Mucosa of descending colon (tissue), 3 donors: ENCODE measurements at places on chromosomes 3 and 15. TPM values are rescaled to one million over a fixed set of nuclear protein-coding genes. Genes with fewer than 3 reads are reported as not detected.

DNA sequence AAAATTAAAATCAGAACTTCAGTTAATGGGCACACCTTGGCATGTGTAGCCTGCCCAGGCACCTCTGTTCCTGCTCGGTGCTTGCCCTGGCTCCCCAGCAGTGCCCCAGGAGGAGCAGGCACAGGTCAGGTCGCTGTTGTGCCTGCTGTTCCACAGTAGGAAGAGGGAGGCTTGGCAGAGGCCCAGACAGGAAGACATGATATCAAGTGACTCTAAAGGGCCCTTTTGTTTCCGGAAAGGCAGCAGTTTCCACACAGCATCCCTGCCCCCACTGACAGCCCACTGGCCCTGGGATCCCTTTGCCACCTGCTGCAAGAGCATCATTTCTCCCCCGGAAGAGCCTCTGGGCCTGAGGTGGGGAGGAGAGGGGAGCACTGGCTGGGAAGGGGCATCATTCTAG is 40.5 kb upstream of the HES1 start:
- DNase-seq, result peak; percentile 75

DNA sequence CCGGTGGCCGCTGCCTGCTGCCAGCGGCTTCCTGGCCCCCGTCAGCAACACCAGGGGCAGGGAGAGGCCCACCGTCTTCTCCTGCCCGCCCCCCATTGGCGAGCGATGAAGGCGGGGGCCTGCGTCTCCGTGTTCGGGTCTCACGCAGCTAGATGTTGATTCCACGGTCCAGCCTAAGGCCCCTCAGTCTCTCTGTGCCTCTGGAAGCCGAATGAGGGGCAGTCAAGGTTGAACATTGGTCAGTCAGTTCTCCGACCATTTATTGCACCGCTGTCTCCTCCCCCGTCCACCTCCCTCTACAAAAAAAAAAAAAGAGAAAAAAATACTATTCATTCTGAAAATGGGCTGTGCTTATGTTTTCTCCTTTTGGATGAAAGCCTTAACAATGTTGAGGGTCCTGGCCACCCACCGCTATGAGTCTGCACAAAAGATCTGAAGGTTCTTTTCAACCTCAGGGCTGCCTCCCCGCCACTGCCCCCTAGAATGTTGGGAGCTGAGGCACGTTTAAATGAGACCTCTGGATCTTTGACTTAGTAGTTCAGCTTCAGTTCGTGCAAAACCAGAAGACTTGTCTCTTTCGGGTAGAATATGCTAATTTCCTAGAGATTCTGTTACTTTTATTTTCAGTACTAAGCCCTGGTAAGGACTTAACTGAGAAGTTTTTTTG is 736 bp downstream of the IREB2 start:
- DNase-seq, result peak; percentile 50

DNA sequence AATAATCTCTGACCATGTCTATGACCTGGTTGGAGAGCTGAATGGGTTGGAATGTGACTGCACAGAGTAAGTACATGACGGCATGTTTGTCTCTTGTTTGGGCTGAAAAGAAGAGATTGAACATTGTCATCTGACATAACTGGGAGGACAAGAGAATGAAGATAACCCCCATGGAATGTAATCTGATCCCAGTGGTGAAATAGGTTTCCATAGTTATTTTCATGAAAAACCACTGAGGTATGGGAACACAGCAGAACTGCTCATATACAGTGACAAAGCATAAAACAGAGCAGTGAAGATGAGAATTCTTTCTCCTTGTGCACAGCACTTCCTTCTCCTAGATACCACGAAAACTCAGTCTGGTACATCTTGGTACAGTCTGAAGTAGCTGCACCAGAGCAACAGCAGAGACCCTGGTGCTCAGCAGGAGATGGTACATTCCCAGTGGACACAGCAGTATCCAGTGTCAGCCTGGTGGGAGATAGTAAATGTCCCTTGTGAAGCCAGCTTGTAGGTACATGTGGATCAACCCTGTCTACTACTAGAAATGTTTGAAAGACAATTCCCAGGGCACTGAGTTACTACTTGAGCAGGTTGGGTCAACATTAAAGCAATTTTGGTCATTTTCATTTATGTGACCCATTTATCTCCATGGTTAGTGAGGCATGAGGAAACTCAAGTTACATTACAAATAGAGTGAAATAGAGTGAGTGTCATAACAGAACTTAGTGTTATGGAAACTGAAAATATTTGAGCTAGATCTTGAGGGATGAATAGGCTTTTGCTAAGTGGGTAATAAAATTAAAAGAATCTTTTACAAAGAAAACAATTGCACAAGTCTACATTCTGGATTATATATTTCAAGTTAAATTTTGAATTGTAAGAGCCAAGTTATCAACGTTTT is 178.3 kb downstream of the SUCNR1 start:
- no peak for DNase-seq

The LNP1 gene
- total RNA-seq, result 1.2 TPM
